ENCODE measurements at places on chromosomes 6 and 20.
A peak's percentile ranks its signal among the peaks of the same experiment; 100 is the strongest.

DNA sequence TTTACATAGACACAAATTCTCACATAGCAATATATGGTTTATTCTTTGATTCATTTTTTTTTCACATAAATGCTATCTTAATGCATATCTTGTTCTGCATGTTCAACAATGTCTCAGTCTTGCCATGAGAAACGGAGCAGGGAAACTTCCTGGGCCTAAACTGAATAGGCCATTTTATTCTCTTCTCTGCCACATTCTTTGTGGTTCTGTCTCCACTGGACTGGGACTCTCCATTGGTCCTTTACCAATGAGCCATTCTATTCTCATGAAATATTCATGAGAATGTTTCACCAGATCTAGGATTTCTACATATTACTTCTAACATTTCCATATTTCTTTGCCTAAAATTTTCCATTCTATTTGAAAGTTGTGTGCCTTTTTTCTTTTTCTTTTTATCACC is 42.8 kb downstream of the LAMA2 start:
- no peak for DNase-seq

GRCh38 chr6:91155129-91155785 is 568.4 kb upstream of the MAP3K7 start:
- DNase-seq = no peak

GRCh38 chr6:130928158-130928912 is 101.1 kb downstream of the SMLR1 start:
- no peak for DNase-seq

GRCh38 chr6:90645634-90646033 is 58.8 kb upstream of the MAP3K7 start:
- DNase-seq = no peak

- DNase-seq = no peak
Measured at GRCh38 chr6:110526726-110527125, 50.3 kb upstream of the SLC22A16 start.

GRCh38 chr6:138680085-138680484 is 93.5 kb upstream of the CCDC28A start:
- no peak for DNase-seq

GRCh38 chr6:118903691-118904090 is 9.7 kb downstream of the ASF1A start:
- DNase-seq = no peak

DNA sequence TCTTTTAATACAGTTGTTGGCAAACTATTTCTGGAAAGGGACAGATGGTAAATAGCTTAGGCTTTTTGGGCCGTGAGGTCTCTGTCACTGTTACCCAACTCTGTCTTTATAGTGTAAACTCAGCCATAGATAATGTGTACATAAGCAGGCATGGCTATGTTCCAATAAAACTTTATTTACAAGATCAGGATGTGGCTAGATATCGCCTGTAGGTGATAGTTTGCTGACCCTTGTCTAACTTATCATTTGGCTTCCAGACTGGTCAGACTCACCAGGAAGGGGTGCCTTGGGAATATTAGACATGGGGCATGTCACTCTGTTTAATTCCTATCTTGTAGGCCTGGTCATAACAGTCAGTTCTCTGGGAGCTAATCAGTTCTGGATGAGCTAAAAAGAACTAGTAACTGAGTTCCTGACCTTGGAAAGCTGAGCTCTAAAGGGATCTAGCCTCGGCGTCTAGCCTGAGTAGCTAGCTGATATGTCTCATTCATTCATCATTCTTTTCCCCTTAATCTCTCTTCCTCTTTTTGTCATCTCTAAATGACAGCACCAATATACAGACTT is 163.6 kb downstream of the SLC16A10 start:
- DNase-seq = no peak

- DNase-seq = no peak
Measured at GRCh38 chr20:56001106-56001785, 4.1 kb downstream of the CBLN4 start.

DNA sequence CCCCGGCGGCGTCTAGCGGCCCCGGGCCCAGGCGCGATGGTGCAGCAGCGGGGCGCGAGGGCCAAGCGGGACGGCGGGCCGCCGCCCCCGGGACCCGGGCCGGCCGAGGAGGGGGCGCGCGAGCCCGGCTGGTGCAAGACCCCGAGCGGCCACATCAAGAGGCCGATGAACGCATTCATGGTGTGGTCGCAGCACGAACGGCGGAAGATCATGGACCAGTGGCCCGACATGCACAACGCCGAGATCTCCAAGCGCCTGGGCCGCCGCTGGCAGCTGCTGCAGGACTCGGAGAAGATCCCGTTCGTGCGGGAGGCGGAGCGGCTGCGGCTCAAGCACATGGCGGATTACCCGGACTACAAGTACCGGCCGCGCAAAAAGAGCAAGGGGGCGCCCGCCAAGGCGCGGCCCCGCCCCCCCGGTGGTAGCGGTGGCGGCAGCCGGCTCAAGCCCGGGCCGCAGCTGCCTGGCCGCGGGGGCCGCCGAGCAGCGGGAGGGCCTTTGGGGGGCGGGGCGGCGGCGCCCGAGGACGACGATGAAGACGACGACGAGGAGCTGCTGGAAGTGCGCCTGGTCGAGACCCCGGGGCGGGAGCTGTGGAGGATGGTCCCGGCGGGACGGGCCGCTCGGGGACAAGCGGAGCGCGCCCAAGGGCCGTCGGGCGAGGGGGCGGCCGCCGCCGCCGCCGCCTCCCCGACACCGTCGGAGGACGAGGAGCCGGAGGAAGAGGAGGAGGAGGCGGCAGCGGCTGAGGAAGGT is 715 bp downstream of the SOX12 start:
- peak; percentile 82 for DNase-seq

- DNase-seq = peak; percentile 15
Measured at GRCh38 chr6:45105170-45105820, 222.8 kb upstream of the RUNX2 start.

DNA sequence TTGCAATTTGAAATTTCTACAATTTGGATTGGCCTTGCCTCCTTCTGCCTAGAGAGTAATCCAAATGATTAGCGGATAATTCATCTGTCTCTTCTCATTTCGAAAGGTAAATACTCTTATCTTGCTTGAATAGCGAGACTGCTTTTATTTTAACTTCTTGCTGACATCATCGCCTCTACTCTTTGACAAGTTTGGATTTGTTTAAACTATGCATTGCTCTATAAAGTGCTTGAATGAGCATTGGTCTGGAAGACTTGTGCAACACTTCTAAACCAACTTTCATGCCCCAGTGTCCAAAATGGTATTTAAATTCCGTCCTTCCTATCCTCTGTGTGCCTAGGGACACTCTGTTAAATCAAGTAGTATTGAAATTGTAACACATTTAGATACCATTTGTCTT is 384.1 kb upstream of the SLC35B3 start:
- DNase-seq = no peak

GRCh38 chr6:131029626-131030297 is 33.3 kb downstream of the EPB41L2 start:
- no peak for DNase-seq

DNA sequence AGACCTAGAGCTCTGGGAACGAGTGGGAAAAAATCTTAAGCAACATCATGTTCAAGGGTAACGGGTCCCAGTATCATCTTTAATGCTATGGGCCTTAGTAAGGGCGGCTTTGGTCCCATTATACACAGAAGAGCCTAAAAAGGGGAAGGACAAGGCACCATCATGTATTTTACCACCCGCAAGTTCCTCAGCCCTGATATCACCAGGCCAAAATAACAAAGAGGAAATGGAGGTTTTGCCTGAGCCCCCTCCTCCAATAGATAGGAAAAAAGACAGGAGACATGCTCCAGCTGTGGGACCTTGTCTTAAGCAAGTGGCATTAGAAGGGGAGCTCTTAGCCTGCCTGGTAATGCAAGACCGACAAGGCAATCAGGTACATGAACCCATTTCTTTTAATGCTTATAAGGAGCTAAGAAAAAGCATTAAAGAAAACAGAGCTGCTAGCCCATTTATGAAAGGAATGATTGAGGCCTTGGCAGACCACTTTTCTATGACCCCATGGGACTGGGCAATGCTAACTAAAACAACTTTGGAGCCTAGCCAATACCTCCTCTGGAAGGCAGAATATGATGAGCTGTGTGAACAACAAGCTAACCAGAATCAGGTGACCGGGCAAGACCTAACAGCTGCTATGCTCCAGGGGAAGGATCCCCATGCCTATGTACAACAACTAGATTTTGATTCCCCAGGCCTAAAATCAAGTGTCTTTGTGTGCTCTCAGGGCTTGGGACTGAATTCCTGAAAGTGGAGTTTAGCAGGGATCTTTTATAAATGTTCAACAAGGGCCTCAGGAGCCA is 23.2 kb downstream of the HLA-DPA1 start:
- DNase-seq = no peak

GRCh38 chr6:148497257-148497656 is 154.6 kb downstream of the SASH1 start:
- DNase-seq = no peak

GRCh38 chr6:75824160-75824559 is 75.1 kb downstream of the MYO6 start:
- no peak for DNase-seq

GRCh38 chr6:113695516-113695915 is 161.6 kb upstream of the MARCKS start:
- DNase-seq = no peak

- DNase-seq = no peak
Measured at GRCh38 chr6:1662534-1662933, 52.8 kb downstream of the FOXC1 start.
